ENCODE measurements at places on chromosomes 7 and 10.

DNA sequence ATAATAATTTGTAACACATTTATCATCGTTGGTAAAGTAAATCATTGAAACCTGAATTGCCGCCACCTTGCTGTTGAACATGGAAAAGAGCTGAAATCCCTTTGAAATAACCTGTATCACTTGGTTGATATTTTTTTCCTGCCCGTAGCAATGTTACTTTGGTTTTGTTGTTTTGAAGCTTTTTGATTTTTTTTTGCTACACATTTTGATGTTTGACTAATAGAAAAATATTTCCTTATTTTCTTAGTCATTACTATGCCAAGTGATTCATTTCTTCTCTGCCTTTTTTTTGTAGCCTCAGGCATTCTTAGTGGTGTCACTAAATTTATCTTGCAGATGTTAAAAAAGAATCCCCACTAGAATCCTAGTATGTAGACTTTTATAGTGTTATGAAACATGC lies 235.1 kb upstream of the MEOX2 start:
- peak; percentile 41 for DNase-seq

- DNase-seq = peak; percentile 8
Measured at GRCh38 chr10:36802490-36803153, 322.8 kb upstream of the ANKRD30A start.

DNA sequence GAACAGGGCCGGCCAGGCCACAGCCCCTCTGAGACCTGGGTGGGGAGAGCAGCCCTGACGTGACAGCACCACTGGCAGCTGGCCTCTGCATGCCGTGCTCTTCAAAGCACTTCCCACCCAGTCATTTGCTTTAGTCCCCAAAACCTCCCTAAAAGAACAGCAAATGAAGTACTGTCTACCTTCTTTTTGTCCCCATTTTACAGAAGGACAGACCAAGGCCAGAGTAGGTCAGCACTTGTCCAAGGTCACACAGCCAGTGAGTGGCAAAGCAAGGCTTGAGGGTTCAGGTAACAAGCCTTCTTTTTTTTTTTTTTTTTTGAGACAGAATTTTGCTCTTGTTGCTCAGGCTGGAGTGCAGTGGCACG lies 15.1 kb downstream of the ATP6V1F start:
- DNase-seq = no peak

DNA sequence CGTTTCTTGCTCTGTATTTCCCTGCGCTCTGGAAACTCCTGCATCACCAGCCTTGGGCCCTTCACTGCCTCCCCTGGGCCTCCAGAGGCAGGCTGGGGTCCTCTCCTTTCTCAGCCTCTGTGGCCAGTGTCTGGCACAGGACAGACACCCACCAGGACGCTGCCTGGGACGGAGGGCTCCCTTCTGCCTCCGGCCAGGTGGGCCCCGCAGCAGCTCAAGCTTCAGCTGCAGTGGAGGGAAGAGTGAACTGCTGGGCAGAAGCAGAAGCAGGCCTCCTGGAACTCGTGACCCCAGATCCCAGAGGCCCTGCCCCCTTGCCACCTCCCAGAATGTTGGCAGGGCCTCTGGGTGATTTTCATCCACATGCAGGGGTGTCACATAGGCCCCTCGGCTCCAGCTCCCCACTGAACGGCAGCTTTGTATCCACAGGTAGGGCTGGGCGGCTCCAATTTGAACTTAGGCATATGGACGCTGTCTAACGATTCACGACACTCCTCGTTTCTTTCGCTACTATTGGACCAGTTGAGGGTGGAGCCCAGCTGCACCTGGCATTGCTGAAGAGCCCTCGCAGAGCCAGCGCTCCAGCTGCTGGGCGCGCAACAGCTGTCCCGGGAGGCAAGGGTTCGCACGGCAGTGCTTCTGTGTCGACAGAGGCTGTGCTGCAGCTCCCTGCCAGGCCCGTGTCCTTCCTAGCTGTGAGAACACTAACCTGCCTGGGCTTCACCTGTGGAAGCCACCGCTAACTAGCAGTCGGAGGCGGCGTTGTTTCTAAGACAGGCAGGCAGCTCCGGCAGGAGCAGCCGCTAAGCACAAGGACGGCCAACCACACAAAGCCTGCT lies 18.4 kb upstream of the GPR146 start:
- DNase-seq = no peak

Data from fibroblast of villous mesenchyme (primary cell).